ENCODE measurements at places on chromosomes 6 and 20.
A peak's percentile ranks its signal among the peaks of the same experiment; 100 is the strongest.

- no peak for DNase-seq
These were observed 277.2 kb downstream of the FRK start for GRCh38 chr6:115783402-115784061.

- no peak for DNase-seq
These were observed 111.4 kb upstream of the ATXN1 start for GRCh38 chr6:16872543-16873235.

GRCh38 chr20:3658716-3659491 lies 4.3 kb downstream of the GFRA4 start:
- DNase-seq, result no peak

DNA sequence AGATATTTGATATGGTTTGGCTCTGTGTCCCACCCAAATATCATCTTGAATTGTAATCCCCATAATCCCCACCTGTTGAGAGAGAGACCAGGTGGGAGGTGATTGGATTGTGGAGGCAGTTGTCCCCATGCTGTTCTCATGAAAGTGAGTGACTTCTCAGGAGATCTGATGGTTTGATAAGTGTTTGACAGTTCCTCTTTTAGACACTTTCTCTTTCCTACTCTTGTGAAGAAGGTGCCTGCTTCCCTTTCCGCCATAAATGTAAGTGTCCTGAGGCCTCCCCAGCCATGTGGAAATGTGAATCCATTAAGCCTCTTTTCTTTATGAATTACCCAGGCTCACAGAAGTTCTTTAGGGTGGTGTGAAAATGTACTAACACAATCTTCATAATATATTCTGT lies 1404.0 kb upstream of the ADGRB3 start:
- DNase-seq, result no peak

- DNase-seq, result no peak
These were observed 84.0 kb downstream of the AGPAT4 start for GRCh38 chr6:161189891-161190290.

- DNase-seq, result no peak
These were observed 31.8 kb downstream of the CNKSR3 start for GRCh38 chr6:154478701-154479060.

DNA sequence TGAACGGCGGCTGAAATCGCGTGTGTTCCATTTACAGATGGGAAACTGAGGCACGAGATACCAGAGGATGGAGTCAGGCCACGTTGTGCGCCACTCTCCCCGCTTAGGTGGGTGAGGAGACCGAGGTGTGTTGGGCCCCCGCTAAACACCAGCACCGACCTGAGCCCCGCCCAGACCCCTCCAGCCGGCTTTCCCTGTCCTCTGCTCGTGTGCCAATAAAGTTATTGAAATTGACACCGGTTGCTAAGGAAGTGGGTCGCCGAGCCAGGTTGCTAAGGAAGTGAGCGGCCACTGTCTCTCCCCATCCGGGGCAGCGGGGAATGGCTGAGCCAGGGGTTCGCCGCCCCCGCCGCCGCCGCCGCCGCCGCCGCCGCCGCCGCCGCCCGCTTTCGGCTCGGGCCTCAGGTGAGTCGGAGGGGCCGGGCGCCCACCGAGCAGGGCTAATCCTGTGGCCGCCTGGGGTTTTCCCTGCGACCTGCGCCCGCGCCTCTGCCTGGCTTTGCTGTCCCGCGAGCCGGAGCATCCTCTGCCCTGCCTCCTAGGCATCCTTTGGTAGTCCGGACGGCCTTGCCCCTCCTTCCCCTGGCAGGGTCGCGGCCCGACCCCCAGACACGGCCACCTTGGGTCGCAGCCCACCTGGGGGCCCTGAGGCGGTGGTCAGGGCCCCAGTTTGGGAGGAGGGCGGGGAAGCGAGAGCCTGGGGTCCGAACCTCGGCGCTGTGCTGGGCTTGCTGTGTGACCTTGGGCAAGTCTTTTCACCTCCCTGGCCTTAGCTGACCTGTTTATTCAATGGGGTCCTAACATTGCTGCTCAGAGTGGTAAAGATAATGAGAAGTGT lies at the start of gene KIF3B:
KIF3B (plus strand) TSS at position 291 of the 838 bp plus-strand sequence. CDS start 32,127 bp downstream, outside the sequence.
- peak; percentile 88 for DNase-seq

GRCh38 chr6:143984666-143985065 lies 23.4 kb downstream of the PLAGL1 start:
- no peak for DNase-seq

DNA sequence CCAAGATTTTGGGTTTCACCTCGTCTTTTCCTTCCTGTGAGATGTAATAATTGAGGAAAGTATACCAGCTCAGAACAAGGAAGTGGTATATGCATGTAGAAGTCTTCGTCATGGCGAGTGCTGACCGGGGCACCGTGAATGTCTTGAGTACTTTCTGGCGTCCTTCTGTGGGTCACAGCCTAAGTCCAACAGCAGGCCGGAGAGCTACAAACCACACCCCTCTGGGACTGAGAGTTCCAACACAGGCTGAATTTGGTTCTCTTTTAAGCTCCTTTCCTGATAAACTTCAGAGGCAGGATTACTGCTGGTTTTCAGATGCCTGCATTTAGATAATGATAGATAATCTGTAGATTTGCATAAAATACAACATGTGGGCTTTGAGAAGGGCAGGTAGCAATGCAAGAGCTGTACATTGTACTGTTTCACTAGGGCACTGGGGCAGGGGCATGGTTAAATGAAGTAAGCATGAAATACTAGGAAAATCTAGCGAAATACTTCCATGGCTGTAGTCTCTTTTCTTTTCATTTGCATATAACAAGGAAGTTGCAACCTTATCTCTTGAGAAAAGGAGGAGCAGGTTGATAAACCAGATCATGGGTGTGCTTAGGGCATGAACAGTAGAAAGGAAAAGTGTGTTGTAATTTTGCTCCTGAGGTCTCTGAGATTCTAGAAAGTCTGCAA lies at the start of gene ADTRP:
ADTRP (minus strand) TSS at position 156 of the 681 bp plus-strand sequence; CDS start at position 112, 44 bp downstream.
- no peak for DNase-seq

DNA sequence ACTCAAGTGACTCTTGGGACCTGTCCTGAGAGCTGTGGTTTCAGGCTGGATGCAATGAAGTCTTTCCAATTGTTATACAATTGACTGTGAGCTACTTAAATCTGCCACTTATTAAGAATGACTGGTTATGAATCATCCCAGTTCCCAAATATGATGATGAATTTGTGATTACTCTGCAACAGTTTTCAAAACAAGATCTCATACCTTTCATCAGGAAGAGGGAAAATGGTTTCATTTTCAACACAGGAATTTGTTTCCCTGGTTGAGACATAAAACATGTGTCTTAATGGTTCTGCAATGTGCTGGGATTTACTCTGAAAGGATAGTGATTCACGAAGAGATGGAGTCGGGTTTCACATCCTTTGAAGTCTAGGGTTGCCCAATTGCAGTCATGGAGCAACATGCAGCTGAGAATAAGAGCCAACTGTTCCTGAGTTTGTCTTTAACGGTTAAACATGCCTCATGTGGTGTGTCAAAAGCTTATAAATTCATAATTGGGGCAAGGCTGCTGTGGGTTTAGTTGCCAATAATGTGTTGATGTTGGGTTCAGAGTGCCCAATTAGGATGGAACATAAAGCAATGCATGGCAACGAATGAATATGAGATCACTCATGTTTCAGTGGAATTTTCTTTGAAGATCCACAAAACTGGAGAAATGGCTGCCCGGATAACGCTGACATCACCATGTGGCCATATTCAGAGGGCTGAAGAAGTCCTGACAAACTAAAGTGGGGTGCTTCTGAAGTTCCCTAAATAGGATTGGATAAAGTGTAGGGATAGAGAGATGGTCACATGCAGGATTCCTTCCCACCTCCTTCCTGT lies 41.0 kb downstream of the CYP24A1 start:
- no peak for DNase-seq

- DNase-seq, result peak; percentile 25
These were observed 55.9 kb downstream of the ANKEF1 start for GRCh38 chr20:10090588-10091166.

GRCh38 chr20:4740774-4741431 lies 19.2 kb downstream of the PRND start:
- DNase-seq, result peak; percentile 64

DNA sequence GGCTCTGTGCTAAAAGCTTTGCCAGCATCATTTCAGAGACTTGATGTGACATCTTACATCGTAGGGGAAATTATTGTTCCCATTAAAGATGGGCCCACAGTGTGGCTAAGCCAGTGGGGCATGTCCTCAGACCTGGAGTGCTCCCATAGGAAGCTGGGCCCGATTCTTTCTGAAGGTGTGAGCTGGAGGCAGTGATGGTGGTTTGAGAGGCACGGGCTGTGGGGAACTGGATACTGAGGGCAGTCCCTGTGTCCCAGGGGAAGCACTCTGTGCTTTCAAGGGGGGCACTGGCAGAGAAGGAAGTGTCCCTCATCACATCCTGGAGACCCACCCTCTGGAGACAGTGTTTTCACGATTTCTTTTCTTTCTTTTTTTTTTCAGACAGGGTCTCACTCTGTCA lies 8.6 kb upstream of the FAM110A start:
- DNase-seq, result no peak

DNA sequence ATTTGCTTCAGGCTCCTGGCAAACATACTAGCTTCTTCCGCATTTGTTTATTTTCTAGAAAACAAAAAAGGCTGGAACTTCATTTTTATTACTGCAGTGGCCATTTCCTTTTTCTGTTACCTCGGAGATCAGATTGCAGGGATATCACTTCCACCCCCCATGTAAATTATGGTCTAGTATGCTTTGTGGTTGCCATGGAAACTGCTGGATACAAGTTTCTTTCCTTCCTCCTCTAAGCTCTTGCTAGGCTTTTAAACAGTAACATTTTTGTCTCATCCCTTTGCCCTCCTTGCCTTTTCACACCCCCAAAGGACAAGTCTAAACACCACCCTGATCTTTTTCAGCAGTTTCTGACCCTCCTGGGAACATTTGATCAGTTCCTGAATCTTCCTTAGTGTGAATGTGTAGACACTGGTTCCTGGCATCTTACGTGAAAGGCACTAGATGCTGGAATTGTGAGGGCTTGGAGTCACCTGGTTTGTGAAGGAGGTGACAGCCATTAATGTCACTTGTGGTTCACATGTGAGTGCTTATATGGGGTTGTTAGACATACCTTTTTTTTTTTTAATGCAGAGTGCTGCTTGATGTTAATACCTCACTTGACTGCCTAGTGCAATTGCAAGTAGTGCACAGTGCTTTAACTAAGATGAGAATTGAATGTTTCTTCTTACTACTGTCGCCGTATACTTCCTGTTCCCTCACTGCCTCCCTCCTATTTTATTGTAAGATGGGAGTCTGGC lies 181.6 kb downstream of the JARID2 start:
- no peak for DNase-seq

- peak; percentile 84 for DNase-seq
These were observed 85.5 kb downstream of the TRIM27 start for GRCh38 chr6:28838289-28838633.

GRCh38 chr20:53872561-53873229 lies 197.7 kb downstream of the BCAS1 start:
- peak; percentile 56 for DNase-seq

DNA sequence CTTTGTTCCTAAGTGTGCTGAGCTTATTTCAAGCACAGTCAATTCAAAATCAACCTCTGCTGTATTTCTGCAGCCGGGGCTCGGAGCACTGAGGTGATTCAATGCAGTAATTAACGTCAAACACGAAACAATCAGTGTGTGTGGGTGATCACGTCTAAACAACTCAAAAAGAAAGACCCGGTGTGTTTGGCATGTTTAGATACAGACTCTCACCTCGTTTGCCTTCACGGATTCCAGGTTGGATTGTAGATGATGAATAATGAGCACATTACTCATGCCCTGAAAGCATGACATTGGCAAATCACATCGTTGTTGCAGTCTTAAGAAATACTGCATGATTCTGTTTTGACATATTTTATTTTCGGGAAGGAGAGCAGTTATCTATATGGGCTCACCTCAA lies 231.0 kb downstream of the QKI start:
- DNase-seq, result no peak

DNA sequence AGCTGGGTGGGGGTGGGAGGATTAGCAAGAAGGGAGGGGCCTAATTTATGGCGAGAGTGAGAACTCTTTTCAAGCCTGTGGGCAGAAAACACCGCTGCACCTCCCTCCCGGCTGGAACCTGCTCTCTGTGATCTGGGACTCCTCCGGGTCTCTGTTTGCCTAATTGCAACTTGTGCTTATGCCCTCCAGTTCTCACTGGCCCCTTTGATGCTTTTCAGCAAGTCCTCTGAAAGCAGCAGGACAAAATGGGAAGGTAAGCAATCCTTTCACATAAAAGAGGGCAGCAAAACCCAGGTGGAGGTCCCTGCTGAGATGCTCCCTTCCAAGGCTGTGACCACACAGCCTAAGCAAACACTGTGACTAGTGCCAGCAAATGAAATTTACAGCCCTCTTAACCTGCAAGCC lies 523.0 kb upstream of the FLRT3 start:
- no peak for DNase-seq

GRCh38 chr6:36125575-36125974 lies 4.7 kb upstream of the MAPK13 start:
- no peak for DNase-seq

Data from CD4-positive, alpha-beta T cell treated with Interleukin-15 for 4 hours (primary cell).